ENCODE measurements at places on chromosomes 7 and 10.

- no peak for DNase-seq
Measured at GRCh38 chr10:126122881-126123280, 226.5 kb downstream of the FANK1 start.

DNA sequence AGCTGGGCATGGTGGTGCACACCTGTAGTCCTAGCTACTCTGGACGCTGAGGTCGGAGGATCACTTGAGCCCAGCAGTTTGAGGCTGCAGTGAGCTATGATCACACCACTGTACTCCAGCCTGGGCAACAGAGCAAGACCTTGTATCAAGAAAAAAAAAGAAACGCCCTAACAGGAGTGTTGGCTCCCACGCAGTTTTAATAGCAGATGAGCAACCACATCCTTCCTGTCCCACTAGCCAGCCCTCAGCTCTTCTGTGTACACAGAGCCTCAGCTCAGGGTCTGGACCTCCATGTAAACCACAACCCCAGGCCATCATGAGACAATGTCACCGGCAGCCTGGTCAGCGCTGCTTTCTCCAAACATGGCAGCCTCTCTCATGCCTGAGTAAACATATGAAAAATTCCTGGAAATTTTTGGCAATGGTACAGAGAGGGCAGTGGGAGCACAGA, 108.2 kb downstream of the PIP4K2A start:
- DNase-seq, result peak; percentile 37

- DNase-seq, result no peak
Measured at GRCh38 chr7:28533267-28533666, 120.9 kb downstream of the CREB5 start.

- DNase-seq, result no peak
Measured at GRCh38 chr10:113473851-113474250, 79.0 kb upstream of the HABP2 start.

DNA sequence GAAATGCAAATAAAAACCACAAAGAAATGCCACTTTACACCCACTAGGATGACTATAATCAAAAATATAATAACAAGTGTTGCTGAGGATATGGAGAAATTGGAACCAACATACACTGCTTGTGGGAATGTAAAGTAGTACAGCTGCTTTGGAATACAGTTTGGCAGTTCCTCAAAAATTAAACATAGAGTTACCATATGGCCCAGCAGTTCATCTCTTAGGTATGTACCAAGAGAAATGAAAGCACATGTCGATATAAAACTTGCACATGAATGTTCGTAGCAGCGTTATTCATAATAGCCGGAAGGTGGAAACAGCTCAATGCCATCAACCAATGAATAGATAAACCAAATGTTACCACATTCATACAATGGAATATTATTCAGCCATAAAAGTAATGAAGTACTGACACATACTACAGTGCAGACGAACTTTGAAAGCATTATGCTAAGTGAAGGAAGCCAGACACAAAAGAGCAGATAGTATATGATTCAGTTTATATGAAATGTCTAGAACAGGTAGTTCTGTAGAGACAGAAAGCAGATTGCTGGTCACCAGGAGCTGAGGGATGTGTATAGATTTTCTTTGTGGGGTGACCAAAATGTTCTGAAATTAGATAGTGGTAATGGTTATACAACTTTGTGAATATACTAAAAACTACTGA, 12.4 kb downstream of the BCAP29 start:
- no peak for DNase-seq

- no peak for DNase-seq
Measured at GRCh38 chr7:39811161-39811614, 138.9 kb upstream of the CDK13 start.

DNA sequence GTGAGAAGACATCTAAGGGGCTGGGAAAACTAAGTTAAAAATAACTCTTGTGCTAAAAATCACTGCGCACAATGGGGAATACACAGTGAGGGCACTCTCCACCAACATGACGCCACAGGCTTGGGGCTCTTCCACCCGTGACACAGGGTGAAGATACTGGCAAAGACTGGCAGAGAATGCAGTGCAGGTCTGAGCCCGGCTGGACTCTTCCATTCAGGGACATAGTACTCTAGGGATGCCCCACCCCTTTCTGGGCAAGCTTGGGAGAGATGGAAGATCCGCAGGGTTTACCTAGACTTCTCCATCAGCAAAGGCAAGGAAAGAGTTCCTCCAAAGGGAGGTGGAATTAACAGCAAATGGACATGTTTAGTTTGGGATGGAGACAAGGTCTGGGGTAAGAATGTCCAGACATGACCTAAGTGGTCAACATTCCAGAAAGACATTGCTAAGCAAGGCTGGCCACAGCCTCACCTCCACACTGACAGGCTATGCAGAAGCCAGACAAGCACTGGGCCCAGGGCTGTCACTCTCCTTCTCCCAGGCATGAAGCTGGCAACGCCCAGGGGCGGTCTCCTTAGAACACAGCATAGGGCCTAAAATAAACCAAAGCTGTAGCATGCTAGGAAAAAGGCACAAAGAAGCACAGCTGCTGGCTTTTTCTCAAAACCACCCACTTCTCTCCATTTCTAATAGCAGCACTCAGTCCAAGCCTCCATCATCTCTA, 28.1 kb downstream of the XPNPEP1 start:
- DNase-seq, result no peak

- no peak for DNase-seq
Measured at GRCh38 chr10:12602521-12602920, 253.2 kb downstream of the CAMK1D start.

DNA sequence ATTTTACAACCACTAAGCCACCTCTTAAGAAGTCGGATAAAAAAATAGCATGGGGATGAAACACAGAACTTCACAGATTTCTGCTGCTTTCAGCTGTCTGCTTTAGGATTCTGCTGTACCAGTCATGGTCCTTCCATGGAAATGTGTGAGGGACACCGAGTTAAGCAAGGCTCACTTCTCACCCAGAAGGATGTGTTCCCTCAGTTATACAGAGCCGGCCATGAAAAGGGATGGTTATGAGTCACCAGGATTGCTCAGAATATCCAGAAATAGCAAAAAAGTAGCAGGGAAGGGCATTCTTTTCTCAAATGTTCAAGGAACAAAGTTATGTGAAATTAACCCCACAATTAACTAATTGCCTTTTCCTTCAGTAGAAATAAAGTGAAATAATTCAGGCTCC, 124.4 kb downstream of the AMPH start:
- no peak for DNase-seq

GRCh38 chr10:31035266-31035798, 3.7 kb upstream of the ZNF438 start:
- no peak for DNase-seq

- DNase-seq, result peak; percentile 45
Measured at GRCh38 chr10:590721-591120, 98.7 kb downstream of the DIP2C start.

DNA sequence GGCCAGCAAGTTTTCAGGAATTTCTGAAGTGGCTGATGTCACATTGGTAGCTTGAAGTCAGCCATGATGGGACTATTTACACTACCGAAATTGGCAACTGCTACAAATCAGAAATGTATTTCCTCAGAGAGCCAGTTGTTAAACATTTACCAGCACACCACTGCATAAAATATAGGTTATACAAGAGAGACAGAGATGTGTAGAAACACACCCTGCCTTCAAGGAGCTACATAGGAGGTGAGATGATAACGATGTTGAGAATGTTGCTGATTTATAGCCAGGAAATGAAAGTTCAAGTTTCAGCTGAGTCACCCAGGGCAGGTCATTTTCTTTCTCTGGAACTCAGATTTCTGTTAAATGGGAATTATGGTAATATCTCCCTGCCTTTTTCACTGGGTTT, 46.0 kb upstream of the TCF7L2 start:
- no peak for DNase-seq

- no peak for DNase-seq
Measured at GRCh38 chr10:33326933-33327332, 7.5 kb downstream of the NRP1 start.

DNA sequence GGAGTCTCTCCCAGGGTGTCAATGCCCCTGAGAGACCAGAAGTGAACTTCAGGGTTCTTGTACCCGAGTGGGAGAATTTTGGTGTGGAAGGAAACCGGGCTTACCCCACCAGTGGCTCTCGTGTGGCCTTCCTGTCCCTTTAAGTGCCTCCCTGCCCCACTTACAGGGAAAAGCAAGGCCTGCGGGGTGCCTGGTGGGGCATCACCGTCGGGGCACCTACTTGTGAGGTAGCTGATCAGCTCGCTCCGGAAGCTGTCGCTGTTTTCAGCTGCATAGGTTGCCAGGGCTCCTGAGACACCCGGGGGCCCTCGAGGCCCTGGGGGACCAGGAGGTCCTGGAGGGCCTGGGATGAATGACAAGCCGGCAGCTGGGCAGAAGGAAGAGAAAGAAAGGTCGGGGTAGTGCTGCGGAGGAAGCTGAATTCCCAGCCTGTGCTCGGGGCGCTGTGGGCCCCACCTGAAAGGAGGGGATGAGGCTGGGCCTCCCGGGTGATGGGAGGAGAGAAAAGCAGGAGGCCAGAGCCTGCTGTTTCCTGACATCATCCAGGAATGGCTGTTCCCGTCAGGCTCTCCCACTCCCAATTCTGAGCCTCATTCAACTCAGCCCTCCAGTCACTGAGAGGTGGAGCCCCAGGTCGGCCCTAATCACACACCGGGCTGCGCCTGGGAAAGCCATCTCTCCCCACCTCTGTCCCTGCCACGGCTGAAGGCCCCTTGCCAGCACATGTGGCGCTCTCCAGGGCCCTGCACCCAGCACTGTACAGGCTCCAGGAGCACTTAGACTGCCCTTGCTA, 51.1 kb downstream of the COL17A1 start:
- no peak for DNase-seq

DNA sequence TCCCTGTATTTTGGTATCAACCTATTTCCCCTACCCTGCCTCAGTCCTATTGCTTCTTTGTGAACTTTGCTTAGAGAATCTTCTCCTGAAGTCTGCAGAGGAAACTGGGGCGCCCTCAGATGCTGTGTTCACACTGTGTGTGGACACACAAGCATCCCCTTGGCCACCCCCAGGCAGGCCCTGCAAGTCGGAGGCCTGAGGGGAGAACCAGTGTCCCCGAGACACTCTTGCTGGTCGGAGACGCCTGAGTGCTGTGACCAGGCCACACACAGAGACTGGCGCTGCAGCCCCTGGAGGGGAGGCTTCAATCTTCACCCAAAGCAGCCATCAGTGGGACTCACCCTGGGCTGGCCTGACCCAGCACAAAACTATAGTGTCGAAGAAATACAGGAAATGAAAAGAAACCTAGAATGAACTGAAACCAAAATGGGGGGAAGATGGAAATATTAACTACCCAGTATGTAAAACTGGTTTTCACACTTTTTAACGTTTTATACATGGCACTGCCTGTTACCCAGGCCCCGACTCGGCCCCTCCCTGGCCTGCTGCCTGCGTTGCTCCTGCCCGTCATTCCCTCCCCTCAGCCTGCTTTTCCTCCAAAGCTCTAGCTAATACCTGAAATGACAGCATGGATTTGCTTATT, 48.4 kb upstream of the FAM20C start:
- no peak for DNase-seq

DNA sequence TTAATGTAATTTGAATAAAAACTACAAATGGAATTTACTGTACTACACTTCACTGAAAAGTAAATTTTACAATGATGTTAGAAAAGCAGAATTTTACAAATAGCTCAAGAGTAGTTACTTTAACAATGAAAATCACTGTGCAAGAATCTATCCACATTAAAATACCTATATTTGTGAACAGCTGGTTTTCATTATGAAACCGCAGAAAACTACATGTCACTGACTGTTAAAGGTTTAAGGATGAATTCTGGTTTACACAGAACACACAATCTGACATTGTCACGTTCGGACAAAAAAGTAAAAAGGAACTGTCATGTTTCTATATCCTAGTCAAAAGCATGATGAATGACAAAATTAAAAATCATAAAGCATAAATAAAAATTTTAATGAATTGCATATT, 415.3 kb upstream of the PRKCQ start:
- no peak for DNase-seq

- DNase-seq, result no peak
Measured at GRCh38 chr7:7764520-7765396, 46.4 kb upstream of the RPA3 start.
